CD4-positive, alpha-beta T cell treated with Interleukin-17A for 4 hours (primary cell): ENCODE measurements at places on chromosomes 5 and 9.

- no peak for DNase-seq
Measured at GRCh38 chr9:18548456-18548855, 74.5 kb downstream of the ADAMTSL1 start.

GRCh38 chr5:134911285-134912206 lies 6.6 kb downstream of the PCBD2 start:
- no peak for DNase-seq

GRCh38 chr5:124444147-124444775 lies 302.2 kb downstream of the ZNF608 start:
- DNase-seq, result no peak

GRCh38 chr5:163916376-163916775 lies 411.0 kb downstream of the MAT2B start:
- no peak for DNase-seq

- DNase-seq, result no peak
Measured at GRCh38 chr9:108207561-108208165, 648.1 kb downstream of the ACTL7B start.

- DNase-seq, result no peak
Measured at GRCh38 chr5:56262279-56262678, 29.1 kb upstream of the ANKRD55 start.

GRCh38 chr9:136750526-136750925 lies 2.2 kb upstream of the LCN6 start:
- DNase-seq, result no peak

- peak; percentile 70 for DNase-seq
Measured at GRCh38 chr5:142014911-142015584, 2.2 kb upstream of the GNPDA1 start.

DNA sequence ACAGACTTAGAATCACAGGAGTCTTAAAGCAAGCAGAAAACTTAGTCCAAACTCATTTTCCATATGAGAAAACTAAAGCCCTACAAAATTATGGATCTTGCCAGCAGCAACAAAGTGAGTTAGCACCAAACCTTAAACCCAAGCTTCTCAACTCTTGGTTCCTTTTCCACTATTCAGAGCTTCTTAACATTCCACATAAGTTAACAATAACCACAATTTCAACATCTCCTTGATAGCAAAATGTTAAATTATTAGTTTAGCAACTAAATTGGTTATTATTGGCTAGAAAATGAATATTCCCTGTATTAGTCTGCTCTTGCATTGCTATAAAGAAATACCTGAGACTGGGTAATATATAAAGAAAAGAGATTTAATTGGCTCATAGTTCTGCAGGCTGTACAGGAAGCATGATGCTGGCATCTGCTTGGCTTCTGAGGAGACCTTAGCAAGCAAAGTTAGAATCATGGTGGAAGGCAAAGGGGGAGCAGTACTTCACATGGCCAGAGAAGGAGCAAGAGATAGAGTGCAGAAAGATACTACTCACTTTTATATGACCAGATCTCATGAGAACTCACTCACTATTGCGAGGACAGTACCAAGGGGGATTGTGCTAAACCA lies 26.2 kb upstream of the ARSB start:
- no peak for DNase-seq
